ENCODE measurements at places on chromosomes 7 and 10.

DNA sequence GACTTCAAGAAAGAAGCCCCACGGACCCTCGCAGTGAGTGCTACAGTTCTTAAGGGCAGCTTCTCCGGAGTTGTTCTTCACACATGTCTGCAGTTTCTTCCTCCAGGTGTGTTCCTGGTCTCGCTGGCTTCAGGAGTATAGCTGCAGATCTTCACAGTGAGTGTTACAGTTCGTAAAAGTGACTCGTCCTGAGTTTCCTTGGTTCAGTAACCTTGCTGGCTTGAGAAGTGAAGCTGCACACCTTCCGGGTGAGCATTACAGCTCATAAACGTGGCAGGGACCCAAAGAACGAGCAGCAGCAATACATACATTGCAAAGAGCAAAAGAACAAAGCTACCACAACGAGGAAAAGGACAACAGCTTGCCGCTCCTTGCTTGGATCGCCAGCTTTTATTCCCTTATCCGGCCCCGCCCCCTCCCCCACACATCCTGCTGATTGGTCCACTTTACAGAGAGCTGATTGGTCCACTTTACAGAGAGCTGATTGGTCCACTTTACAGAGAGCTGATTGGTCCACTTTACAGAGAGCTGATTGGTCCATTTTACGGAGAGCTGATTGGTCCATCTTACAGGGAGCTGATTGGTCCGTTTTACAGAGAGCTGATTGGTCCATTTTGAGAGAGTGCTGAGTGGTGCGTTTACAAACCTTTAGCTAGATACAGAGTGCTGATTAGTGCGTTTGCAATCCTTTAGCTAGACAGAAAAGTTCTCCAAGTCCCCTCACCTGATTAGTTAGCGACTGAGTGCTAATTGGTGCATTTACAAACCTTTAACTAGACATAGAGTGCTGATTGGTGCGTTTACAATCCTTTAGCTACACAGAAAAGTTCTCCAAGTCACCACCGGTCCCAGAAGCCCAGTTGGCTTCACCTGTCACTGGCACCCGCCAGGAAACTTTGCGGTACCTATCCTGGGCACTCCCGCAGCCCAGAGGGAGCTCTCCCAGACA is 165.3 kb downstream of the AGMO start:
- H3K4me3 ChIP-seq: no peak overlapping the region
- H3K27ac ChIP-seq: no peak overlapping the region
- no peaks in the 10 kb centered on the region for H3K36me3 ChIP-seq
- H3K27me3 ChIP-seq: no peaks in the 10 kb centered on the region

GRCh38 chr10:87656431-87657072 is 3.1 kb upstream of the PAPSS2 start:
- H3K36me3 ChIP-seq: no peaks in the 10 kb centered on the region
- no peak overlapping the region for H3K27ac ChIP-seq
- H3K4me3 ChIP-seq: no peak overlapping the region
- peak; percentile 63 for DNase-seq

GRCh38 chr7:69002416-69002815 is 595.9 kb upstream of the AUTS2 start:
- no peak overlapping the region for H3K27ac ChIP-seq
- DNase-seq: no peak
- no peaks in the 10 kb centered on the region for H3K36me3 ChIP-seq
- H3K4me1 ChIP-seq: no peaks in the 10 kb centered on the region

DNA sequence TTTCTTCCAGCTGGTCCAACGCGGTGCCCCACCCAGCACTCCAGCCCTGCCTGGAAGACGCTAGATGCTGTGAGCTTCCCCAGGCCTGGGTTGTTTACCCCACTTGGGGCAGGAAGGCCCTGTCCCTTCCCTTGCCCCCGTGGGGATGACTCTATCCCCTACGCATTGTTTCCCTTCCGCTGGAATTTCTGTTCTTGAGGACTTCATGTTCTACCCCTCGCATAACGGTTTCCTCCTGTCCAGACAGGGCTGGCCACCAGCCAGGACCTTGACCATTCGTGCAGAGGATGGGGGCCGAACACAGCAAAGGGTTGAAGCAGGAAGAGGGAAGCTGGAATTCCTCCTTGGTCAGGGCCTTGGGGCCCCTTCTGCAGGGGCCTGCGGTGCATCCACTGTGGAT is 14.7 kb upstream of the SERPINE1 start:
- no peak for DNase-seq
- H3K27me3 ChIP-seq: no peaks in the 10 kb centered on the region
- no peaks in the 10 kb centered on the region for H3K4me1 ChIP-seq
- H3K4me3 ChIP-seq: no peak overlapping the region
- H3K27ac ChIP-seq: no peak overlapping the region

DNA sequence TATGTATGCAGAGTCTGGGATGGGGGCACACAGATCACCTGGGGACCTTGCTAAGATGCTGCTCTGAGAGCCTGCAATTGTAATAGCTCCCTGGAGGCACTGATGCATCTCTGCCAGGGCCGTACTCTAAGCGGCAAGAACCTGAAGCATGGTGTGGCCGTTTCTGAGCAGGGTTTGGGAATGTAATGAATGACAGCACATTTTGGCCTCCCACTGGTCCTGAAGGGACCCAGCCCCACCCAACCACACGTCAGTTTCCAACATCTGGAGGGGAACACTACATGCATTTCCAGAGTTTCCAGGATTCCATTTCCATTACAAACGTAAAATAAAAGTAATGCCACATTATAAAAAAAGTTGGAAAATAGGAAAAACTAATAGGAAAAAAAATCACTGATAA is 14.0 kb downstream of the ZCCHC24 start:
- no peak overlapping the region for H3K27ac ChIP-seq
- H3K4me3 ChIP-seq: no peak overlapping the region
- no peaks in the 10 kb centered on the region for H3K36me3 ChIP-seq
- H3K27me3 ChIP-seq: no peaks in the 10 kb centered on the region

DNA sequence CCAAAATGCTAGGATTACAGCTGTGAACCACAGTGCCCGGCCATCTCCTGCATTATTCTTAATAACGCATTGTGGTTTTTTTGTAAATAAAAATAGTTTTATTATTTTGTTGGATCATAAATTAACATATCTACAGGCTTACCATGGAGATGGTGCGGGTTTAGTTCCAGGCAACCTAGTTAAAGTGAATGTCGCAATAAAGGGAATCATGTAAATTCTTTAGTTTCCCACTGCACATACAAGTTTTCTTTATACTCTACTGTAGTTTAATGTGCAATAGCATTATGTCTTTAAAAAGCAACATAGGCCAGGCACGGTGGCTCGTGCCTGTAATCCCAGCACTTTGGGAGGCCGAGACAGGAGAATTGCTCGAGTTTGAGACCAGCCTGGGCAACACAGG is 2.4 kb downstream of the PRKRIP1 start:
- no peak overlapping the region for H3K27ac ChIP-seq
- H3K4me1 ChIP-seq: peaks cover 22% of the 10 kb centered on the region
- H3K4me3 ChIP-seq: no peak overlapping the region
- peaks cover 32% of the 10 kb centered on the region for H3K36me3 ChIP-seq
- no peaks in the 10 kb centered on the region for H3K27me3 ChIP-seq
- DNase-seq: no peak

All from natural killer cell (primary cell).